Chondrocyte (in vitro differentiated cells): ENCODE measurements at places on chromosomes 1 and 21. TPM values are rescaled to one million over a fixed set of nuclear protein-coding genes. Genes with fewer than 3 reads are reported as not detected.

DNA sequence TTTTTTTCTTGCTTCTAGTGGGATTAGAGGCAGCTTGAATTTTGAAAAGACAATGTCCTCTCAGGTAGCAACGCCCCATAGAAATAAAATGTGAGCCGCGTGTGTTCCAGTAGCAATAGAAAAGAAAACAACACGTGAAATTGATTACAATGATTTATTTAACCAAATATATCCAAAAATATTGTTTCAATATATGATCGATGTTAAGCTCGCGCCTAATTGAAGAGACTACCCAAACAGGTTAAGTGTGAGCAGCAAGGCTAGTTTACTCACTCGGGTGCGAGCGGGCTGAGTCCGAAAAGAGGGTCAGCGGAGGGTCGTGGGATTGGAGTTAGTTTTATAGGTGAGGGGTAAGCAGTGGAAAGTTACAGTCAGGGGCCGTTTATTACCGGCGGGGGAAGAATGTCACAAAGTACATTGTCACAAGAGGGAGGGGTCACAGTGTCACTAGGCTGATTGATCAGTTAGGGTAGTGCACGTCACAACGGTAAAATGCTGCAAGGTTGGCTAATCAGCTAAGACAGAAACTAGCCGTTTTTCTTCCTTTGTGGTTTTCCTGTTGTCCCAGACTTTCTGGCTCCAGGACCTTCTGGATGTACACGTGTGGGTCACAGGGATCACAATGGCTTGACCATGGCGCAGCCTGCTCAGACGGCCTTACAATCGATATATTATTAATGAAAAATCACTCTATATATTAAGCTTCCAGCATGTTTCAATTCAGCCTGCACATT is 697 bp upstream of the ZNF670 start:
- no peak for DNase-seq
- no peaks in the 10 kb centered on the region for H3K27me3 ChIP-seq
- peaks cover 23% of the 10 kb centered on the region for H3K4me1 ChIP-seq
- peaks cover 3% of the 10 kb centered on the region for H3K36me3 ChIP-seq

DNA sequence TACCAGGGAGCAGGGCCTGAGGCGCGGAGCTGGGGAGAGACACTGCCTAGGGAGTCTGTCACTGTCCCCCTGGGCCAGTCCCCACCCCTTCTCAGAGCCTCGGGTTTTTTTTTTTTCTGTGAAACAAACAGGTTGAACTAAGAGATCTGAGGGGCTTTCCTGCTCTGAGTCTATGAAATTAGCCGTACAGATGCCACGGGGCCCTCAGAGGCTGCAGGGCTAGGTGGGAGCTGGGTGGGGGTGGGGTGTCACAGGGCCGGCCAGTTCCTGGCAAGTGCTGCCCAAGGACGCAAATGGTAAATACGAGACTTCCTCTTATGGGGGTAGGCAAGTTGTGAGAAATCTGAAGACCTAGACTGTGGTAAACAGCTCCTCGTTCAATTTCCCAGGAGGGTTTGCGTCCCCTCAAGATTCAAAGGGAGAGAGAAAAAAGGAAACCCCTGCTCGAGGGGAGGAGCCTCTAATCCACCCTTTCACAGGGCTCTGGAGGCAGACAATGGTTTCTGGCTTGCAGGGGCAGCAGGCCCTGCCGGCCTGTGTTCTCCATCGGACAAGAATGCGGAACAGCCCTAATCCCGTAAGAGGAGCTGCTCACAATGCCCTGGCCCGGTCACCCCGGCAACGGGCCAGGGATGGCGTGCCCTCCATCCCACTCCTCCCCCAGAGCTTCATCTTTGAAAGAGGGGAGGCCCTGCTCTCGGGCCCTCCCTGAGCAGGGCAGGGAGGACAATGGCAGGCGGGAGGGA is 7.8 kb downstream of the NUAK2 start:
- DNase-seq: no peak
- peak overlapping the region; percentile 63 for H3K27ac ChIP-seq
- peaks cover 6% of the 10 kb centered on the region for H3K36me3 ChIP-seq

LMX1A gene
- total RNA-seq: not detected in 3 replicates

OR2M7 gene
- not detected in 3 replicates for total RNA-seq

GRCh38 chr21:33708874-33709273 is 66.6 kb downstream of the ITSN1 start:
- H3K36me3 ChIP-seq: peaks cover 3% of the 10 kb centered on the region
- no peak for DNase-seq
- H3K4me3 ChIP-seq: no peak overlapping the region
- peaks cover 36% of the 10 kb centered on the region for H3K4me1 ChIP-seq

GRCh38 chr1:98081944-98082343 is 161.1 kb upstream of the DPYD start:
- H3K36me3 ChIP-seq: peaks cover 2% of the 10 kb centered on the region
- H3K4me1 ChIP-seq: peaks cover 25% of the 10 kb centered on the region
- DNase-seq: no peak
- H3K27me3 ChIP-seq: no peaks in the 10 kb centered on the region

- peaks cover 44% of the 10 kb centered on the region for H3K4me1 ChIP-seq
- peak overlapping the region; percentile 72 for H3K4me3 ChIP-seq
- no peak for DNase-seq
- peak overlapping the region; percentile 12 for H3K27ac ChIP-seq
- no peaks in the 10 kb centered on the region for H3K27me3 ChIP-seq
These were observed 690 bp upstream of the RNF19B start for GRCh38 chr1:32965251-32965747.

- peak within 1 kb of the TSS; percentile 94 for H3K27ac ChIP-seq
- peaks cover 73% of the 10 kb centered on the region for H3K4me1 ChIP-seq
- peaks cover 4% of the 10 kb centered on the region for H3K36me3 ChIP-seq
- H3K4me3 ChIP-seq: peak within 1 kb of the TSS; percentile 88
- no peaks in the 10 kb centered on the region for H3K27me3 ChIP-seq
These were observed at the start of gene SLC39A1 for GRCh38 chr1:153963030-153963849. SLC39A1 (minus strand) TSS chr1:153963537; CDS start chr1:153962715, 822 bp downstream.

DNA sequence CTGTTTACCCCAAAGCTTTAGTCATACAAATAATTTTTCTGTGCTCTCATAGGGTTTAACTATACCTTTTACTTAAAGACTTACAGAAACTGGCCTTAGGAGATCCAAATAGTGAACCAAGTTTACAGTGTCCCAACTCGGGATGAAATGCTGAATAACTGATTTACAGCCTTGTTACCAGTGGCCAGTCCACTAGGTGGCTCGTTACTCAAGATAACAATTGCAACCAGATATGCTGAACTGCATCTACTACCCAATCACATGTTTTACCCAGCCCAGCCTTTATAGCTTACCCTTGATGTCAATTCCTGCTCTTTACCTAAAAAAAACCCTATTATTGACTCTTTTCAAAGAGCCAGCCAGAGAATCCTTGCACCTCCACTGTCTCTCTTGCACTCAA is 1148.8 kb upstream of the ADGRL4 start:
- peaks cover 9% of the 10 kb centered on the region for H3K4me1 ChIP-seq
- no peaks in the 10 kb centered on the region for H3K27me3 ChIP-seq
- H3K4me3 ChIP-seq: no peak overlapping the region
- H3K27ac ChIP-seq: no peak overlapping the region
- H3K36me3 ChIP-seq: peaks cover 4% of the 10 kb centered on the region

DMBX1 gene
- total RNA-seq: not detected in 3 replicates

GRCh38 chr1:229027622-229028182 is 243.2 kb upstream of the RAB4A start:
- peaks cover 5% of the 10 kb centered on the region for H3K27me3 ChIP-seq
- H3K27ac ChIP-seq: no peak overlapping the region
- H3K4me1 ChIP-seq: peaks cover 19% of the 10 kb centered on the region
- no peak overlapping the region for H3K4me3 ChIP-seq

HTR6 gene
- total RNA-seq: not detected in 3 replicates

- H3K36me3 ChIP-seq: peaks cover 6% of the 10 kb centered on the region
- H3K27me3 ChIP-seq: no peaks in the 10 kb centered on the region
- H3K4me1 ChIP-seq: no peaks in the 10 kb centered on the region
- H3K4me3 ChIP-seq: no peak overlapping the region
These were observed 34.0 kb upstream of the C1orf115 start for GRCh38 chr1:220655961-220656740.

CFAP141 gene
- total RNA-seq: not detected in 3 replicates
